ENCODE measurements at places on chromosomes 5 and 9. TPM values are rescaled to one million over a fixed set of nuclear protein-coding genes. Genes with fewer than 3 reads are reported as not detected.
A peak's percentile ranks its signal among the peaks of the same experiment; 100 is the strongest.

GRCh38 chr5:6583049-6583880 lies 49.6 kb downstream of the NSUN2 start:
- peaks cover 50% of the 10 kb centered on the region for H3K27me3 ChIP-seq
- peak overlapping the region; percentile 60 for H3K27ac ChIP-seq
- H3K4me3 ChIP-seq: peak overlapping the region; percentile 55
- no peaks in the 10 kb centered on the region for H3K36me3 ChIP-seq

- no peaks in the 10 kb centered on the region for H3K27me3 ChIP-seq
- no peaks in the 10 kb centered on the region for H3K4me1 ChIP-seq
- H3K4me3 ChIP-seq: no peak overlapping the region
- no peak overlapping the region for H3K27ac ChIP-seq
- DNase-seq: no peak
- H3K36me3 ChIP-seq: no peaks in the 10 kb centered on the region
These were observed 34.5 kb downstream of the TXNDC8 start for GRCh38 chr9:110303133-110303532.

DNA sequence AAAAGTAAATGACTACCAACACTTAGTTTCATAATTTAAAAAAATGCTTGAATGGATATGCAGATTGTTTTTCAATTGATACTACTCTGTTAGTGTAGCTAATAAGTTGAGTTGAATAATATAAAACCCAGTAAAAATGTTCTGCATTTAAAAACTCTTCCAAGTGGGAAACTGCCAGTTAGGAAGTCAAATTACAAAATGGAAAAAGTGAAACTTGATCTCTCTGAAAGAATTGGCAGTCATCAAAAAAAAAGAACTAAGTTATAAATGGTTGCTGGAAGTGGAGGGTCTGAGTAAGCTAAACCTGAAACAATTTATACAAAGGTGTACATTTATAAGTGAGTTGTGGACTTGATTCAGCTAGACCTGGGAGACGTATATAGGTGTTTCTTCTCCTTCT lies 52.4 kb downstream of the VCAN start:
- H3K4me3 ChIP-seq: no peak overlapping the region
- no peak for DNase-seq
- no peaks in the 10 kb centered on the region for H3K4me1 ChIP-seq
- no peaks in the 10 kb centered on the region for H3K27me3 ChIP-seq

The ANKRD31 gene
- total RNA-seq: 1.1 TPM

DNA sequence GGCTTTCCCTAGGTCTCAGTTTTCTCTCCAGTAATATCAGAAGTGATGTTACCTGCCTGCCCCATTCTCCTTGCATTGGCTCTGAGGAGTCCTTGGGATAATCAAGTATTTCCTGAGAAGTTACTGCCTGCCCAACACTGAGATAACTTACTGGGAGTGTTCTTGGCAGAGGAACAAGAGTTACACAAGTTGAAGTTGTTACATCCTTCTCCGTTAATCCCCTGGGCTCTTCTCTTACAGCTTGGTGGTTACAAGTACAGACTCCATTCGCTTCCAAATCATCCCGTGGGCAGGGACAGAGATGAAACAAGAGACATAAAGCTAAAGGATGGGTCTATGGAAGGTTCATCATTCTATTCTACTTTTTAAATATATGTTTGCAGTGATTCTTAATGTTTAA lies 74.1 kb upstream of the SAP30L start:
- no peaks in the 10 kb centered on the region for H3K27me3 ChIP-seq
- peak; percentile 65 for DNase-seq
- H3K4me1 ChIP-seq: peaks cover 36% of the 10 kb centered on the region
- H3K4me3 ChIP-seq: no peak overlapping the region
- peaks cover 22% of the 10 kb centered on the region for H3K36me3 ChIP-seq

DNA sequence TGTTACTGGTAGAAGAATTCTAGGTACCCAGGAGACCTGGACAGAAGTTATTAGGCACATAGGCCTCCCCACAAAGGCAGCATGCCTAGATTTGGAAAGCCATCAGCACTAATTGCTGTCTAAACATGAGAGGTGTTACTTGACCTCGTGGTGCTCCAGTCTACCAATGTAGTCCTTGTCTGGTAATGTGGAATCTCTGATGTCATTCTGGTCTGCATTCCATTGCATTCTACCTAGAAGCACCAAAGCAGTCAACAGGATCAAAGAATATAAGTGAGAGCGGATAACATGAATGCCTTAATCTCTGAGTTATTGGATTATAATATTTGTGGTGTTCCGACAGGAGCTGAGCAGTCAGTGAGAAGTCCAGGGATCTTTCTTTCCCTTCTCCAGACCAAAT lies 175.2 kb downstream of the PSAT1 start:
- no peaks in the 10 kb centered on the region for H3K36me3 ChIP-seq
- H3K4me1 ChIP-seq: no peaks in the 10 kb centered on the region
- no peak for DNase-seq
- no peak overlapping the region for H3K27ac ChIP-seq
- H3K4me3 ChIP-seq: no peak overlapping the region

The ASTN2 gene
- total RNA-seq: 5.9 TPM

DNA sequence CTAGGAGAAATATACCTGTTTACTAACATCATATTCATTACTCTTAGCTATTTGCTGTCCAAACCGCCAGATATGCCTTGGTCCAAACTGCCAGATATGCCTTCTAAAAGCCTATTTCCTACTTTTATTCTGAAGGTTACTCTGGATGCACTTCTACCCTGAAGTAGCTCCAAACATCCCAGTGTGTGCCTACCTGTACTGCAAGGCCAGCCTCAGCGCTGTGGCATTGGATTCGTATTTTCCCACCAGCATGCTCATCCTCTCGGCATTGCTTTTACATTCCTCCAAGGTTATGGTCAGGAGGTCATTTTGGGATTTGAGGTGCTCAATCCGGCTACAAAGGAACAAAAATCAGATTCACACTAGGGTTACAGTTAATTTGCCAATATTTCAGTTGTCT lies 94.3 kb downstream of the DCP2 start:
- no peaks in the 10 kb centered on the region for H3K4me1 ChIP-seq
- peaks cover 44% of the 10 kb centered on the region for H3K36me3 ChIP-seq
- H3K27ac ChIP-seq: no peak overlapping the region
- DNase-seq: no peak

The UGT3A1 gene
- not detected for total RNA-seq

The CCDC180 gene
- 6.2 TPM for total RNA-seq
